ENCODE measurements at places on chromosomes 2 and 18.

GRCh38 chr2:10083046-10083445 is 2.8 kb upstream of the CYS1 start:
- no peak for DNase-seq

DNA sequence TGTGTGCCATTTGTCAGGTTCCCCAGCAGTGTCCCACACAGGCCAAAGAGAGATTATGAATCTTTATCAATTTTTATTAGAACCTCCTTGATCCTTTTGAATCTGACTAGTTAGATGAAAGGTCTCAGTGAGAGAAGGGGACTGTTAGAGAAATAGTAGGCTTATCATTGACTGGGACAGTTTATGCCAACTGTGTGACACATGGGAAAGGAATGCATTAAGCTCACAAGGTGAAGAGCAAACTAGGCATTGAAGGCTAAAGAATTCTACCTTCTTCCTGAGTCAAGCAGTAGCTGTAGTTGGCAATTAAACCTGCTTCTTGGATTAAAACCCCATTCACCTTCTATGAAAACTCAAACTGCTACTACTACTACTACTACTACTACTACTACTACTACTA is 389.6 kb upstream of the CDH19 start:
- no peak for DNase-seq

GRCh38 chr2:147782141-147782930 is 62.5 kb upstream of the ACVR2A start:
- no peak for DNase-seq

DNA sequence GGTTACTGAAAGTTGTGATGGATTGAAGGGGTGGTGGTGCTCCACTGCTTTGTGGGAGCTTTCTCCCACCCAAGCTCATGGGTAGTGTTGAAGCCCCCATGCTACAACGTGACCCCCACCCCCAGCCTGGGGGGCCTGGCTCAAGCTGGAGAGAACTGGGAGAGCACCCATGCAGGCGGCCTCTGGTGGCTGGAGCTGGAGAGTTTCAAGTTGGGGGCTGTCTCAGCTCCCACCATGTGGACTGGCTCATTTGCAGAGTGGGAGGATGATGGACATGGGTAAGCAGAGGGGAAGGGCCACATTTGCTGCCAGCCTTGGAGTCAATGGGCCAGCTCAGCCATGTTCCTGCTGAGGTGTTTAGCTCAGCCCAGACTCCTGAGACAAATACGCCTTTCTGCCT is 62.8 kb downstream of the INPP4A start:
- no peak for DNase-seq

All from stimulated activated CD8-positive, alpha-beta memory T cell treated with anti-CD3 and anti-CD28 coated beads, Interleukin-15, amount 100 ng/mL, for 48 hours (primary cell).